ENCODE measurements at places on chromosomes 7 and 10.

- DNase-seq: no peak
Observed at GRCh38 chr10:120684226-120684625, 166.9 kb upstream of the WDR11 start.

DNA sequence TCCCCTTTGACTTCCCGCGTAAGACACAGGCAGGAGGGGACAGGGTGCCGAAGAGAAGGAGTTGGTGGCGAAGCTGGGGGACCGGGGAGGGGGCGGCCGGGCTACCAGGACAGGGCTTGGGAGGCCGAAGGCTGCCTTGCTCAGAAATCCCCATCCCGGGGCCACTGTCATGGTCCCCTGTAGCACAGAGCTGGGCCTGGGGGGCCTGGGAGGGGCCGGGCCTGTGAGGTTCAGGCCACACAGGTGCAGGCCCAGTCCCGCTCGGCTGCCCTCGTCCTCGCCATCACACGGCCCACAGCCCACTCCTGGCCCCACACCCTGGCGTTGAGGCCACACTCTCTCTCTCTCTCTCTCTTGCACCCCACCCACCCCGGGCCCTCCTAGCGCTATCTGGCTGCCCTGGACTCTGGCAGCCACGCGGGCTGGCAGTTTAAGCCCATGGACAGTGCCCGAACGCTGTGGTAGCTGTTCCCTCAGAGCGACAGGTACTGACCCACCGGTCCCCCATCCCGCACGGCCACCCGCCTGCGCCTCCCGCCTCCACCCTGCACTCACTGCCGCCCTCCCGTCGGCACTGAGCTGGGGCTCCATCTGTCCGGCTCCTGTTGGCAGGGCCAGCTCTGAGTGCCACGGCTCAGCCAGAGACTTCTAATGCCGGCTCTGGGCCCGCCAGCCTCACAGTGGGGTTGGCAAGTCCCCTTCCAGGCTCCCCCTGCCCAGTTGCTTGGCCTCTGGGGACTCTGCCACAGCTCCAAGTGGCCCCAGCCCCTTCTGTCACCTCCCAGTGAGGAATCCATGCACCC is 28.0 kb downstream of the TTYH3 start:
- no peak for DNase-seq

- DNase-seq: peak; percentile 19
Observed at GRCh38 chr10:133335246-133336117, 1.2 kb downstream of the CALY start.

- DNase-seq: no peak
Observed at GRCh38 chr10:122541541-122542002, 19.0 kb upstream of the DMBT1 start.

GRCh38 chr10:60024506-60024905 is 118.2 kb upstream of the CCDC6 start:
- DNase-seq: no peak

GRCh38 chr10:96325719-96326373 is 21.6 kb downstream of the DNTT start:
- no peak for DNase-seq

DNA sequence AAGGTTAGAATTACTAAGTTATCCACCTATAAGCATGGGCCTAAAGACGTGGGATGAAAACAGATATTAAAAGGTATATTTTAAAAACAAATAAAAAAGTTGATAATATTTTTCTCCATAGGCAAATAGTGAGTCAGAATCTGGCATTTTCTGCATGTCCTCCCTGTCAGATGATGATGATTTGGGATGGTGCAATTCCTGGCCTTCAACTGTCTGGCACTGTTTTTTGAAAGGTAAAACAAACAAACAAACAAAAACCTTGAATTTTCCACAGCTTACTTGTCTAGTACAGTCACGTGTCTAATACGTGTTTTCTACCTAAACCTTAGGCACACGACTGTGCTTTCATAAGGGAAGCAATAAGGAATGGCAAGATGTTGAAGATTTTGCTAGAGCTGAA is 17.4 kb downstream of the HBP1 start:
- DNase-seq: no peak

- DNase-seq: no peak
Observed at GRCh38 chr7:563629-564170, 44.1 kb upstream of the PDGFA start.

GRCh38 chr10:71216751-71217265 is 4.4 kb downstream of the UNC5B start:
- no peak for DNase-seq

DNA sequence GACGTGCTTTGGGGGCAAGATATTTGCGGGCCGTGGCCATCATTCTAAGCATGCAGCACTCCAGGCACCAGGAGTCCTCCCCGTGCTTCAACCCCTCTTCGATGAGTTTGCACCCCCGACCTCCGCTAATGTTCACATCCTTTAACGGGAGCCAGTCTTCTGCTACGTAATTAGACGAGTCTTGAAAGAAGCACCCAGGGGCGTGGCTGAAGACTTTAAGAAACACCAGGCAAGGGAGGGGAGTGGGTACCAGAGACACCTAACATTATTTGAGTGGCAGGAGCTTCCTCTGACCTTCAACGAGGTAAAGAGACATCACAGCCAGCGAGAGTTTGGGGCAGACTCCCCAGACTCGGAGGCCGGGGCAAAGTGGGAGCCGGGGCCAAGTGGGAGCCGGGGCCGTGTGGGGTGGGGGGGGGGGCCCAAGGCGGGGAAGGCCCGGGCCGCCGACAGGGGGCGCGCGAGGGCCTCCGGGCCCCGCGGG is 31.1 kb upstream of the TOMM7 start:
- no peak for DNase-seq

DNA sequence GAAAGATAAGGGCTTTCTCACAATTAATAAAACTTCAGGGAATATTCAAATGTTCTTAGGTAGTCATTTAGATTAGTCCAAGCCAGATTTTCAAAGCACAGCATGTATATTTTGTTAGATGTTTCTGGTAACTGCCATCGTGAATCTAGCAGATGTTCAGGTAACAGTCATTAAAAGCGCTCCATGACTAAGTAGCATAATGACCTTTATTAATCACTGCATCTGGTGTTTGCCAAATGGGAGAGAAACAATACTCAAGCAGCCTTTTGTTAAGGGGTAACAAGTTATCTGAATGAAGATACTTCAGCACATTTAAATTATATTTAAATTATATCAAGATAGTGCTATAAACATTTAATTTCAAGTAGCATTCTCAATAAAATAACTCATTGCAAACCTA is 47.5 kb downstream of the USP6NL start:
- no peak for DNase-seq

DNA sequence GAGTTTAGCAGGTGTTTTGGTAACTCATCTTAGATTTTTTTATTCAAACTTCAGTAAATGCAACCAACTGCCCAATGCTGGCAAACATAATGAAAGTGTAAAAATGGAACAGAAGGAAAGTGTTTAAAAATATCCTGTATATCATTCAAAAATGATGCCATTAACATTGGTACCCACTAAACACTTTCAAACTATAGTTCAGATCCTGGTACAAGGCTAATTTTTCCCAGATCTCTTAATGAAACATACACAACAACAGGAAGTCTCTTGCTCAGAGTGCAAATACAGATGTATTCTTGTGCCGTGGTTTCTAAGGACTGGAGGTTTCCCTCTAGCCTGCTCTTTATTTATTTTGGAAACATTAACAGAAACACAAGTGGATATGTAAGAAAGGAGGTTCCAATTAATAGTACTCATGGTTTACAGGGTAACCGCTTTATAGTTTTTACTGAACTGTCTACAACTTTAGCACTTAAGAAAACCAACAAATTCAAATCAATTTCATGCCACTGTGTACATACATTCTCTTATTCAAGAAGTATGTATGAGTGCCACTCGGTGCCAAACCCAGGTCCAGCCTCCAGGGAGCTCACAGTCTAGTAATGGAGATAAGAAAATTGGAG is 176.0 kb upstream of the AKR1E2 start:
- no peak for DNase-seq

GRCh38 chr7:123155571-123155970 is 44.2 kb downstream of the SLC13A1 start:
- DNase-seq: no peak

DNA sequence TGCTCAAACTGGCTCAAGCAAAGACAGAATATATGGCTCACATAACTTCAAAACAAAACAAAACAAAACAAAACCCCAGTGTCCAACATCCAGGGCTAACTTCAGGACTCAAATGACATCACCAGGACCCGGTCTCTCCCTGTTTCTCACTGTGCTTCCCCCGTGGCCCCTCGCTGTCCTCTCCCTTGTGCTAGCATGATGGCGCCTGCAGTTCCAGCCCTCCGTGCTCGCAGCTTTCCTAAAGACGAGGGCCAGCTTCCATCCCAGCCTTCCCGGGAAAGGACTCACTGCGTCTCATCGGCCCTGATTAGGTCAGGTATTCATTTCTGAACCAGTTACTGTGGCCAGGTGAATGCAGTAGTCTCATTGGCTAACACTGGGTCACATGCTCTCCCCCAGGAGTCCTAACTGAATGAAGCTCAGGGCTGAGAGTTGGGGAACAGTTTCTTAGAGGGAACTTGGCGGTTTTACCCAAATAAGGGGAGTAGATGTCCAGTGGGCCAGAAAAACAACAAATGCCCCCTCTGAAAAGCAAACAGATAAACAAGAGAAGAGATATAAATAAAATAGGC is 33.0 kb upstream of the CTBP2 start:
- DNase-seq: no peak

DNA sequence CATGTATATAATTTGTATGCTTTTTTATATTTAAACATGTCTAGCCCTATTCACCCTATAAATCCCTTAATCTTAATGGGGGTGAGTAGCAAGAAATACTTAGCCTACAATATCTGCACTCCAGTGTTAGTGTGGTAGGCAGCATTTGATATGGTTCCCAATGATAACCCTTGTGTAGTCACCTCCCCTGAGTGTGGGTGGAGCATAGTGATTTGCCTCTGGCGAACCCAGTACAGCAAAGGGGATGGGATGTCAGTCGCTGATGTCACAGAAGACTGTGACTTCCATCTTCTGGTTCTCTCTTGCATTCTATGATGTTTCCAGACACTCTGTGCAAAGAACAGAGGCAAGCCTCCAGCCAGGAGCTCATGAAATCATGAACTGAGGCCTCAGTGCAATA is 211.2 kb downstream of the CRPPA start:
- no peak for DNase-seq

DNA sequence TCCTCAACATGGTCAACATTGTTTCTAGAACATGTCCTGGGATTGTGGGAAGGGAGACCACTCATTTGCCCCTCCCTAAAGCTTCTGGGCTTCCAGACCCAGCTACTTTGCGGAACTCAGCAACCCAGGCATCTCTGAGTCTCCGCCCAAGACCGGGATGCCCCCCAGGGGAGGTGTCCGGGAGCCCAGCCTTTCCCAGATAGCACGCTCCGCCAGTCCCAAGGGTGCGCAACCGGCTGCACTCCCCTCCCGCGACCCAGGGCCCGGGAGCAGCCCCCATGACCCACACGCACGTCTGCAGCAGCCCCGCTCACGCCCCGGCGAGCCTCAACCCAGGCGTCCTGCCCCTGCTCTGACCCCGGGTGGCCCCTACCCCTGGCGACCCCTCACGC is at the start of gene EPO:
EPO (plus strand) TSS at position 190 of the 392 bp plus-strand sequence. CDS start 513 bp downstream, outside the sequence.
- no peak for DNase-seq

GRCh38 chr7:148987751-148988512 is 40.4 kb downstream of the PDIA4 start:
- DNase-seq: no peak

DNA sequence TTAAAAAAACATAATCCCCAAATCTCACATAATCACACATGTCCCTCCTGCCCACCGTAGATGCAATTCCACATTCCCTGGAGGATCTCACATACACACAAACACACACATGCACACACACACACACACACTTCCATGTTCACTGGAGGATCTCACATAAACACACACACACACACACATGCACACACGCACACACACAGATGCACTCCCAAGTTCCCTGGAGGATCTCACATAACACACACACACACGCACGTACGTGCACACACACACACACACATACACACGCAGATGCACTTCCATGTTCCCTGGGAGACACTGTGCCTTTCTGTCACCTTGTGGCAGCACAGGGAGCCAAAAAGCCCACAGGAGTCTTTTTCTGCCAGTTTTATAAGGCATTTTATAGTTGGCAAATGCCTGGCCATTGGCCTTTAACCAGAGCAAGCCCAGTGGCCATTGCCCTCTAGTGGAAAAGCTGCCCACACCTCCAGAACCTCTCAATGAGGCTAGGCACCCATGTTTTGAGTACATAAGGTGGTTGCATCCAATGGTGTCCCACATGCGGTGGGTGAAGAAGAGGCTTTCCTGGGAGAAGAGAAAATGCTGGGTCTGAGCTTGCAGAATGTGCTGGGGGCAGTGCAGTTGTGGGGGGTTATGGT is 115.4 kb upstream of the ACBD5 start:
- no peak for DNase-seq

DNA sequence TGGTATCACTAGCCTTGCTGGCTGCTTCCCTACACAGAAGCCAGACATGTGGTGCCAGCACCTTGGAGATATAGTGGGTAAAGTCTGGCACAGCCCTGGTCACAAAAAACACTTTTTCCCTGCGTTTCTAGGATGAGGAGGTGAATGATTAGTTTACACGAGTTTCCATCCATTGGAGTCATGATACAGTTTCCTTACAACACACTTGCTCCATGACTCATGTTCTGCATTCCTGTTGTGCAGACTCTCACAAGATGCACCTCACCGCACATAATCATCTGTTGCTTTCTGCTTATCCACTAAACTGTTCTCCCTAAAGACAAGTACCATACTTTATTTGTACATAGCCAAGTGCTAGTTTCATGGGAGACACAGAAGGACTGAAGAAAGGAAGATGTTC is 747.1 kb upstream of the GALNT17 start:
- no peak for DNase-seq

DNA sequence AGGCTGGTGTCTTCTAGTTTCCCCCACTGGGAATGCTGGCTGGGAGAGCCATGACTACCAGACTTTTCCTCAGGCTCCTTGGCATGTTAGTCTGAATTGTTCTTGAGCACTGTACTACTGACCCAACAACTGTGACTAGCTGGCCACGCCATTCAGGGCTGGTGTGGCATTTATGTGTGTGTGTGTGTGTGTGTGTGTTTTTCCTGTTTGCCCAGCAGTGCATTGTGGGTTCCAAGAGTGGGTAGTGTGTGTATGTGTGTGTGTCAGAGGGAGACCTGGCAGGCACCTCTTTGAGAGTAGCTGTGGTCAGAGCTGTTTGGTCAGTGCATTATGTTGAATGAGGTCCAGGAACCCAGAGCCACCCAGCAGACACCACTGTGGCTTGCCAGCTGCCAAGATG is 9.2 kb downstream of the PCBD1 start:
- no peak for DNase-seq

GRCh38 chr7:112386619-112387018 is 63.6 kb upstream of the IFRD1 start:
- no peak for DNase-seq

GRCh38 chr10:85168243-85168642 is 839.9 kb downstream of the CCSER2 start:
- DNase-seq: no peak

DNA sequence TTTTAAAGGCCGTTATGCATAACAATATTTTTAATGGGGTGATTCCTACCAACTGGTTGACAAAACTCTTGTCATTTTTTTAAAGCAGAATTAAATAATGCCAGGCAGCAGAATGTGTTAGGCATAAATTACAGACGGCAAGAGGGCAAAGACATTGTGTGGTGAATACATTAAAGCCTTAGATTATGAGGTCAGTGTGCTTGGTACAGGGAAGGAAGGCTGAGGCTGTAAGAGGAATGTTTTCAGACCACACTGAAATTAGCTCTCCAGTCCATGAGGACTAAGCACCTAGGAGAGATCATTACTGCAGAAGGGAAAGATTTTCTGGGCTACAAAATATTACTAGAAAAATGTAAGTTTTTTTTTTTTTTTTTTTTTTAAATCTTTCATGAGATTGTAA is 312.8 kb upstream of the PRKCQ start:
- DNase-seq: no peak

All from bone marrow (tissue), 2 donors.